Adrenal gland (tissue), 19 donors: ENCODE measurements at places on chromosomes 12 and 14. TPM values are rescaled to one million over a fixed set of nuclear protein-coding genes. Genes with fewer than 3 reads are reported as not detected.
A peak's percentile ranks its signal among the peaks of the same experiment; 100 is the strongest.

DNA sequence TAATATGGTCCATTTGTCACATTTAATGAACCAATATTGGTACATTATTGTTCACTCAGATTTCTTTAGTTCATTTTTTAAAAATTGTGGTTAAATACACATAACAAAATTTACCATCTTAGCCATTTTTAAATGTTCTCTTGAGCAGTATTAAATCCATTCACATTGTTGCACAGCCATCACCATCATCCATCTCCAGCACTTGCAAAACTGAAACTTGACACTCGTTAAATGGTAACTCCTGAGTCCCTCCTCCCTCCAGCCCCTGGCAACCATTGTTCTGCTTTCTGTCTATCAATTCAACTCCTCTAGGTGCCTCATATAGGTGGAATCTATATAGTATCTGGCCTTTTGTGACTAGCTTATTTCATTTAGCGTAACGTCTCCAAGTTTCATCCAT is 86.4 kb downstream of the ACACB start:
- H3K36me3 ChIP-seq: no peaks in the 10 kb centered on the region
- DNase-seq: no peak
- H3K4me3 ChIP-seq: no peak overlapping the region

GRCh38 chr12:93390549-93391297 is 13.0 kb downstream of the NUDT4 start:
- H3K36me3 ChIP-seq: no peaks in the 10 kb centered on the region
- peak; percentile 43 for DNase-seq
- H3K4me1 ChIP-seq: peaks cover 68% of the 10 kb centered on the region

DNA sequence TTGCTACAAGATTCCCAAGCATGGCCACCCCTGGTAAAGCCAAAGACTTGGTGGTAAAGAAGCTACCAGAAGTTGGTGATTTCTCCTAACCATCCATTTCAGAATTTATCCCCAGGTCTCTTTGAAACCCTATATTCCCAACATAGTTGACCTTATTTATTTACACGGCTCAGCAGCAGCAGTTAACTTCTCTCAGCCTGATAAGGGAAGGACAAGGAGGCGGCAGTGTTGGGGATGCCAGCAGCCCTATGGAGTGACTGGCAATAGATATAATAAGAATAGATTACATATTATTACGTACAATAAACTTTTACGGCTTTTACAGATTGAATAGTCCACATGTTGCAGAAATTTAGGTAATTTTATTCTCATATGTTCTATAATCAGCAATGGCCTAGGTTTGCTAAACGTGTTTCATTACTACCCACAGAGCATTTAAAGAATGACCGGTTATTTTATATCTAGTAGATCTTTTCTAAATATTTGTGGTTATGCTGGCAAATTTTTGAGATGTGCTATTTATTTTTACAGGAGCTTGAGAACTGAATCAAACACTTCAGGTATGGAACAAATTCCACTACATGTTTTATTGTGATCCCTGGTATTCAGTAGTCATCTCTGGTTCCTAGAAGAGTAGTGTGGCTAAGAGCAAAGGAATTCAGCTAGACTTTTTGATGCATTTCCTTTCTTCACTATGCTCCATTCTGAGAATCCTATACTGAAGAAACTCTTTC is 19.8 kb upstream of the PALS1 start:
- H3K4me1 ChIP-seq: no peaks in the 10 kb centered on the region
- no peaks in the 10 kb centered on the region for H3K27me3 ChIP-seq
- H3K36me3 ChIP-seq: no peaks in the 10 kb centered on the region

- no peaks in the 10 kb centered on the region for H3K27me3 ChIP-seq
- no peak overlapping the region for H3K4me3 ChIP-seq
- no peaks in the 10 kb centered on the region for H3K36me3 ChIP-seq
- no peak for DNase-seq
- H3K27ac ChIP-seq: no peak overlapping the region
These were observed 8.6 kb downstream of the PGF start for GRCh38 chr14:74946659-74947281.

- H3K36me3 ChIP-seq: no peaks in the 10 kb centered on the region
- H3K27ac ChIP-seq: no peak overlapping the region
- DNase-seq: no peak
- no peaks in the 10 kb centered on the region for H3K27me3 ChIP-seq
- H3K4me3 ChIP-seq: no peak overlapping the region
- no peaks in the 10 kb centered on the region for H3K4me1 ChIP-seq
These were observed 351.0 kb downstream of the NAV3 start for GRCh38 chr12:78181544-78182162.

GRCh38 chr14:35438910-35439713 is 34.6 kb upstream of the NFKBIA start:
- H3K36me3 ChIP-seq: no peaks in the 10 kb centered on the region
- H3K4me3 ChIP-seq: no peak overlapping the region
- no peaks in the 10 kb centered on the region for H3K4me1 ChIP-seq
- H3K27ac ChIP-seq: no peak overlapping the region
- no peaks in the 10 kb centered on the region for H3K27me3 ChIP-seq

DNA sequence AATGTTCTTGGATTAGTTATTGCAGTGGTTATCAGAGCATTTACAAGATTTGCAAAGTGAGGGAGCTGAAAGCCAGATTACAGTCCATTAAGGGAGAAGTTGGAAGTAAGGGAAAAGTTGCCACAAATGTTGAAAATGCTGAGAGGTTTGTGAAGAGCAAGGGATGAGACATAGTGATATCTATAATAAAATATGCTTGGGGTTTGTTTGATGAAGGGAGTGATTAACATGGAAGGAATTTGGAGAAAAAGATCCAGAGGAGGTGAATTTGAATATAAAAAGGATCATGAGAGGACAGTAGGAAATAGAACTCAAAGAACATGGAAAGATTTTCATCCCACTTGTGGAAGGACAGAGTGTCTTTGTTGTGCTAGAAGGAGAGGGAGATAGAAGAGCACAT is 19.3 kb upstream of the CCER1 start:
- no peak overlapping the region for H3K4me3 ChIP-seq
- no peaks in the 10 kb centered on the region for H3K36me3 ChIP-seq
- H3K27me3 ChIP-seq: no peaks in the 10 kb centered on the region
- no peak overlapping the region for H3K27ac ChIP-seq
- DNase-seq: no peak

Gene ASIC1
- 0.78 TPM for total RNA-seq

DNA sequence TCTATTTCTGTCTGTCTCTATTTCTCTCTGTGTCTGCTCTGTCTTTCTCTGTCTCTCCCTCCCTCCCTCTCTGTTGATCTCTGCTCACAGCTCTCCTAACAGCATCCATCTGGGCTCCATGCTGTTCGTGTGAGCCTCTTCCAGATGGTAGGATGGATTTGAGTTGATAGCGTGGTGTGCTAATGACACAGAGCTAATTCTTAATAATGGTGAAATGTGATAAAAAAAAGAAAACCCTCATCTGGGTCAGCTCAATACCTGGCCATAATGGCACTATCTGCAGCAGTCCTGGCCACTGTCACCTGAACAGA is 96.4 kb downstream of the AACS start:
- H3K4me1 ChIP-seq: no peaks in the 10 kb centered on the region
- H3K27ac ChIP-seq: no peak overlapping the region
- H3K27me3 ChIP-seq: no peaks in the 10 kb centered on the region
- no peaks in the 10 kb centered on the region for H3K36me3 ChIP-seq
- no peak overlapping the region for H3K4me3 ChIP-seq

DNA sequence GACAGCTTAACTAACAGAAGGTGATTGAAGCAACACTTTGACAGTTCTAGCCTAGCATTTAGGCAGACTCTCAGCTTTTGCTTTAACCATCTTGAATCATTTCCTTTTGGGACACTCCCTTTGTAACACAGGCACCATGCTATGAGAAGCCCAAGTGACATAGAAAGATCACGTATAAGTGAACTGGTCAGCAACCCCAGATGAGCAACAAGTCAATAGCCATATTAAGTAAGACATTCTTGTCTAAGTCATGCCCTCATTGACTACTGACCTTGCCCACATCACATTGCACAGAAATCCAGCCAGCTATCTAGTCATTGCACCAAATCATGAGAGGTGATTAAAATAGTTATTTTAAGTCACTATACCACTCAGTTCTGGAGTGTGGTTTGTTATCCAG is 476.8 kb downstream of the TRHDE start:
- DNase-seq: no peak
- no peaks in the 10 kb centered on the region for H3K4me1 ChIP-seq
- no peaks in the 10 kb centered on the region for H3K36me3 ChIP-seq
- H3K27ac ChIP-seq: no peak overlapping the region
- H3K27me3 ChIP-seq: no peaks in the 10 kb centered on the region

DNA sequence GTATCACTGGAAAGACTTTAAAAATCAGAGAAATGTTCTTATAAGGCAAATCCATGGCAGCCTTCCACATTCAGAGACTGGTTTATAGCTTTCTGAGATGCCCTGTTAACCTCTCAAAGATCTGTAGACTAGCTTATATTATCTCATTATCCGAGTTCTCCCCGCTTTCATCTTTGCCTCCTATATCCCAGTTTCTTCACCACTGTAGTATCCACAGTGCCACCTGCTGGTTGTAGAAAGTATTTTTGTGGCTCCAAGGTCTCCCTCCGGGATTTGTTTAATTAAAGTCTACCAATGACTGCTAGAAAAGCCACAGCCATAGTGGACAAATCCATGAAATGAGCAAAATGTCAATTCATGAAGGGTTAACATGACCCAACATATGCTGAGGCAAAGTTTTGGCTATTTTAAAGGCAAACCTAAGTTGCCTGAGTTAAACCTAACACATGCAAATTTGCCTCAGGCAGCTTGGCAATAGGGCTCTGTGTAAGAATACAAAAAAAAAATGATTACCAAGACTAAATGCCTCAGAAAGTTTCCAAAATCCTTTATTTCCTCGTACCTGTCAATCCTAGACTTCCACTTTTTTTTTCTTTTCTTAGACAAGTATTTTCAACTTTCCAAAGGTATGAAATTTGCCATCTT is 218.8 kb upstream of the BMP4 start:
- H3K27ac ChIP-seq: no peak overlapping the region
- DNase-seq: peak; percentile 74
- no peaks in the 10 kb centered on the region for H3K36me3 ChIP-seq
